Small intestine (tissue), 16 donors: ENCODE measurements at places on chromosomes 3 and 15. TPM values are rescaled to one million over a fixed set of nuclear protein-coding genes. Genes with fewer than 3 reads are reported as not detected.

The ACSBG1 gene
- 0.55 TPM for polyA plus RNA-seq

The RBPMS2 gene
- polyA plus RNA-seq, result not detected

The TM4SF4 gene
- 2,254 TPM for polyA plus RNA-seq

The PRTG gene
- polyA plus RNA-seq, result 0.19 TPM

DNA sequence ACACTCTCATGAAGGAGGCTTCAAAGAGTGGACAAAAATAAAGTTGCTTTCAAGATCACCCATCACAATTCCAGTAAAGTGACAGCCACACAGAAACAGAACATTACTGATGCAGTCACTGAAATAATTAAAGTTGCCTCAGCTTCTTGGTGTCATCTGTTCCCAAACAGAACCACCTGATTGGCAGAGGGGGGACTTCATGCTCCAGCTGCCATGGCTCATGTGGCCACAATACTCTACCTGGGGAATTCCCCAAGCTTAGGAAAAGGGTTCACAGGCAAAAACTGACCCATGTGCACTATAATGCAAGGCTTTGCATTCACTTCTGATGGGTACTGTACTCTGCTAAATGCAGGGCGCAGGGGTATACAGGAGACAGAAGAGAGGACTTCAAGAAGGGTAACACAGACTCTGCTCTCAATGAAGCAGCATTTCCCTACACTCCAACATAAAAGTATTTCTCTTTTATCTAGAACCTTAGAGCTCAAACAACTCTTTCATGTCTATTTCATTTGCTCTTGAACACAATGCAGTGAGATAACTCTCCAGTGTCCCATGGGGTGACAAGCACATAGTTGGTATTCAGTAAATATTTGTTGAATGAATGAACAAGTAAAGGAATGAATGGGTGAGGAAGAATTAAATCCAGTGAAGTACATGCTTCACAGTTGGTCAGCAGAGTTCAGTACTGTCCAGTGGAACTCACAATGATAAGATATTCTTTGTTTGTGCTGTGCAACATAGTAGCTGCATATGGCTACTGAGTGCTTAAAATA is 8.6 kb upstream of the CTNNB1 start:
- DNase-seq, result no peak

DNA sequence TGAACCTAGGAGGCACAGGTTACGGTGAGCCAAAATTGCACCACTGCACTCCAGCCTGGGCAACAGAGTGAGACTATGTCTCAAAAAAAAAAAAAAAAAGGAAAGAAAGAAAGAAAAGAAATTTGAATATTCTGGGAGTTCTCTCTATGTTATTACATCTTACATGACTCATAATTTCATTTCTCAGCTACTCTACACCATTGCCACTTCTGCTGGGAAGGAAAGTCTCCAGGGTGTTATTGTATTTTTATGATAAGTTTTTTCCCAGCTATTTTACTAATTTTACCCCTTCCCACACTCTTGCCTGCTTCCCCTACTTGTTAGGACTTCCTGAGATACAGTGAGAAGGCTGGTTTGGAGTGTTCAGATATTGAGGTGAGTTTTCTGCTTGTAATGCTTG is 69.7 kb upstream of the UMPS start:
- no peak for DNase-seq

DNA sequence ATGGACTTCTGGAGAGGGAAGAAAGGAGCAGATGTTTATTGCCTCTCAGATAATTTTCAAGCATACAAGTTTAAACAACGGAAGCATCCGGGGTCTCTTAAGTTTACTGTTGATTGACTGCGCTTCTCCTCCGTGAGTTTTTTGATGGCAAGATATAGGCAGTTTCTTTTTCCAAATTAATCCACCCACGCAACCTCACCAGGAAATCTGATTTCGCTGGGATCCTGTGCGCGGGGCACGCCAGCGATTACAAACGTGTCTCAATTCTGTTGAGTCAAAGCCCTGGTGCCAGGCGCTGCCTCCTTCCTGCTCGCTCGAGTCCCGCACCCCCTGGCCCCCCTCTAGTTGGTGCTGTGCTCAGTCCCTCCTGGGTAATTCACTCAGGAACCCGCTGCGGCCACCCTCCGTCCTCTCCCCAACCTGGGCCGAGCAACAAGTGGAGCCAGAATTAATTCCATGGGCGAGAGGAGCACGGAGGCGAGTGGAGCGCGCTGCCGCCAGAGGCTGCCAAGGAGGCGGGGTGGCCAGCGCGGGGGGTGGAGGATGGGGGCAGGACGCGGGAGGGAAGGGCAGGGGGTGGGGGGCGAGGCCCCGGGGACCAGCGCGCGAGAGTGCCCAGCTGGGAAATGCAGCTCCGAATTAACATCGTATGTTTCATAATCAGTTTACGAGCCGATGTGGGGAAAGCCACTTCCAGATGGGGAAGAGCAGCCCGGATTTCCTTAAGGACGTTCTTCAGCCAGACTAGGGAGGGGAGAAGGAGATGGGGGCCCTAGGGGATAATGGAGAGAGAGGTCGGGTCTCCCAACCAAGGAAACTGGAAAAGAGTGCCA is 6.0 kb downstream of the WNT5A start:
- DNase-seq, result no peak
